ENCODE measurements at places on chromosomes 7 and 10.
A peak's percentile ranks its signal among the peaks of the same experiment; 100 is the strongest.

DNA sequence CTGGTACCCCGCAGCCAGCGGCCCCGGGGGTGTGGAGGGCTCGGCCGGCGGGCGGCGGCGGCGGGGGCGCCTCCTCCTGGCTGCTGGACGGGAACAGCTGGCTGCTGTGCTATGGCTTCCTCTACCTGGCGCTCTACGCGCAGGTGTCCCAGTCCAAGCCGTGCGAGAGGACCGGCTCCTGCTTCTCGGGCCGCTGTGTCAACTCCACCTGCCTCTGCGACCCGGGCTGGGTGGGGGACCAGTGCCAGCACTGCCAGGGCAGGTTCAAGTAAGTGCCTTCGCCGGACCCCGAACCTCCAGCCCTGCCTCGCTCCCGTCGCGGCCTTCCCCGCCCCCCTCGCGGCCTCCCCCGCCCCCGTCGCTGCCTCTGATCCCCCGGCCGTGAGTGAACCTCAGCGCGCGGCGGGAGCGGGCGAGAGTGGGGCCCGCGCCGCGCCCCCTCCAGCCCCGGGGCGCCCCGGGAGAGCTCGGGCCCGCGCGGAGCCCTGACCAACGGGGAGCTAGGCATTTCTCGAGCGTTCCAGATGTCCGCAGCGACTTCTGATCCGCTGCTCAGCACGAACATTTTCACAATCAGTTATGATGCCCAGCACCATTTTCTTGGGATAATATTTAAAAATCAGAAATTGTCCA, 727 bp downstream of the ATRNL1 start:
- no peak for DNase-seq

GRCh38 chr10:7218968-7219367, 191.9 kb downstream of the SFMBT2 start:
- DNase-seq, result no peak

GRCh38 chr10:32938554-32939061, 19.4 kb downstream of the ITGB1 start:
- DNase-seq, result peak; percentile 12

DNA sequence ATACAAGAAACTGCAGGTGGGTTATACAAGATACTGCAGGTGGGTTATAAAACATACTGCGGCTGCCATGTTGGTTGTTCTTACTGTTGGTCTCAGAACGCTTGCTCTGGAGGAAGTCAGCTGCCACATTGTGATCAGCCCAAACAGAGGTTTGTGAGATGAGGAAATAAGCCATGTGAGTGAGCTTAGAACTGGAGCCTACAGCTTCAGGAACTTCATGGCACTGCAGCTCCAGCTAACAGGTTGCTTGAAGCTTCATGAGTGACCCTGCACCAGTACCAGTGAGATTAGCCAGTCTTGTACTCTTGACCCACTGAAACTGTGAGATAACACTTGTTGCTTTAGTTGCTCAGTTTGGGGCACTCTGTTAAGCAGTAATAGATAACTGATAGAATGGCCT, 74.5 kb upstream of the PRKCQ start:
- peak; percentile 65 for DNase-seq

DNA sequence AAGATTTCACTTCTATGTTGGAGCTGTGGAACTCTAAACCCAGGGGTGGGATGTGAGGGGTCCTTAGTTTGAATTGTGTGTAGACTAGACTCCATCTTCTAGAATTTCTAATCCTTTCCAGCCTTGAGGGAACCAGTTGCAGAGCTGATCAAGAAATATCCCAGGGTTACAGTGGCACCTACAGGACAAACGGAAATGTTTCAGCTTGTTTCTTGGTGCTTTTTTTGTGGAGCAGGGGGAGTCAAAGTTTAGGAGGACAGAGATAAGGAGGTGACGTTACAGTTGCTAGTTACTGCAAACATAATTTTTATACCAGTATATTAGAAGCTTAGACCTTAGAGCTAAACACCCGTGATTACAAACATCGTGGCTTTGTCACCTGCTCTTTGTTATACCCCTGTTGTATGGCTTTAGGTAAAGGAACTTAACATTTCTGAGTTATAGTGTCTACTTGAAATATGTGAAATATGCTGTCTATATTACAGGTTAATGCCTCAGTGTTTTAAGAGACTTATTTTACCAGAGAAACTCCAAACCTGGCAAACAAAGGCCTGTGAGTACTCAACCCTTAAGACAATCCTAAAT, 84.5 kb upstream of the DYNC1I1 start:
- DNase-seq, result peak; percentile 40

DNA sequence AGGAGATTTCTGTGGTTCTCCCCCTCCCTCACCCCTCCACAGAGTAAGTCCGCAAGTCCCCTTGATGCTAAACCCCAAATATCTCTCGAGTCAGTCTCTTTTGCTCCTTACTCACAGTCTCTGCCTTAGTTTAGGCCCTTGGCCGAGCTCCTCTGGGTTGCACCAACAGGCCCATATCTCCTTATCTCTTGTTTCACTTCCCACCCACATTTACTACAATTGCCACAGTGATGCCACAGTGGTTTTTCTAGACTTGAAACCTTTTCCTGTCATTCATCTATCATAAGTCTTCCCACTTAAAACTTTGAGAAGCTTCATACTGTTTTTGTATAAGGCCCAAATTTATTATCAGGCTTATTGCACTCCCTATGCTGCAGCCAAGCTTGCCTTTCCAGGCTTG, 23.4 kb upstream of the NME8 start:
- DNase-seq, result no peak

GRCh38 chr7:45147858-45148652, 9.5 kb upstream of the RAMP3 start:
- no peak for DNase-seq

- DNase-seq, result no peak
Measured at GRCh38 chr10:25934621-25935139, 651 bp downstream of the MYO3A start.

GRCh38 chr7:127713758-127714157, 61.8 kb downstream of the SND1 start:
- DNase-seq, result no peak

DNA sequence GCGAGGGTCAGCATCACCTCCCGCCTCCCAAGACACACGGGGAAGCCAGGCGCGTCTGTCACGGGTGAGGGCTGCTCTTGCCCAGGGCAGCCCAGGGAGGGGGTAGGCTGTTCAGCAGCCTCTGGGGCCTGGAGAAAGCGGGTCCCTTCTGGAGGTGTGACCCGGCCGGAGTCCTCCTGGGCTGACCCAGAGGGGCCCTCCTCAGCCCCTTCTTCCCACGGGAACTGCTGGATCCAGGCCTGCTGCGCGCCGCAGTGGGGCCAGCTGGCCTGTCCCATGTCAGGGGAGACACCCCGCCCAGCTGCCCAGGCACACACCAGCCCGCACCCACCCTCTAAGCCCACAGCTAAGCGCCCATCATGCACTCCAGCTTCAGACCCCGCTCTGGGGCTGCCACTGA, 41.8 kb downstream of the INSIG1 start:
- no peak for DNase-seq

- DNase-seq, result no peak
Measured at GRCh38 chr10:70312972-70313371, 29.2 kb upstream of the NPFFR1 start.

DNA sequence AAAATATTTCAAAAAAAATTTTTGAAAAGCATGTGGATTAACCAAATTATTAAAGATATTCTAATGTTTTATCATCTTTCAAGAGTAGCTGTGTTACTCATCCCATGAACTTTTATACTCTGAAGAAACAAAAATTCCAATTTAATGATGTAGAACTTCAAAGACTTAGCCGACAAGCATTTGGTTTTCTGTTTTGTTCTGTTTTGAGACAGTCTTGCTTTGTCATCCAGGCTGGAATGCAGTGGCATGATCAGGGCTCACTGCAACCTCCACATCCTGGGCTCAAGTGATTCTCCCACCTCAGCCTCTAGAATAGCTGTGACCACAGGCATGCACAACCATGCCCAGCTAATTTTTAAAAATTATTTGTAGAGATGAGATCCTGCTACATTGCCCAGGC, 17.8 kb upstream of the LCOR start:
- DNase-seq, result no peak

DNA sequence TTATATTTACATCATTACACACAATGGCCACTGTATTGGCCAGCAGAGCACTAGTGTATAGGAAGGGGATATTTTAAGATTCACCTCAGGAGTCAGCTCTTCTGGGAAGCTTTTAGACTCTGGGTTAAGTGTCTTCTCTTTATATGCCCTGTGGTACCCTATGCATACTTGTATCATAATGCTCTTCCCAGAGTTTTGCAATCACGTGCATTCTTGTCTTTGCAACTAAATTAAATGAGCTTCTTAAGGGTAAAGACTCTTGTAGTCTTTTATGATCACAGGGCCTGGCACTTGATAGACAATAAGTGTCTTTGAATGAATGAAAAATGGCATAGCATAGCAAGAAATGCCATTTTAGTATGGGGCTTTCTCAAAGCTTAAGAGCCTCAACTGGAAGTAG, 35.4 kb upstream of the ARMS2 start:
- DNase-seq, result no peak

DNA sequence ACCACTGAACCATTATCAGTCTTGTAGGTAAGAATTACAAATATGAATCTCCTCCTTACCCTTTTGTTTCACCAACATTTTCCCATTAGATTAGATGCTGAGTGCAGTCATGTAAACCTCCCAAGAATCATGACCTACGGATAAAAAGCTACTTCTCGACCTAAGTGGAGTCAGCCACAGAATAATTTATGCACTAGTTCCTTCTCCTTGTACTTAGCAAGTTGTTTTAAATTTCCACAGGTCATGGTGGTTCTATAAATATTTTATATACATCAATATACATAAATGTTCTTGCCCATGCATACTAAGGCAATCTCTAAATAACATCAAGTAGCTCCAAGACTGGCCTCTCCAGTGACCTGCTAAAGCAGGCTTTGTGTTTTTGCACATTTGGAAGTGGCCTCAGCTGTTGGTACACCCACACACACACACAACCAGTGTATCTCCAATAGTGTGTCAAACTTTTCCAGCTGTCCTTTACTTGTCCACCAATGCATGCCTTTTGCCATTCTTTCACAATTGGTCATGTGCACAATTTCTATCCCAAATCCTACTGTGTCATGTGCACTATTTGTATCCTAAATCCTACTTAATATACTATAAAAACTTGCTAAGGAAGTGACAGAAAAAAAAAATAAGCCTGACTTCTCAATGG, 21.5 kb downstream of the LMOD2 start:
- no peak for DNase-seq

DNA sequence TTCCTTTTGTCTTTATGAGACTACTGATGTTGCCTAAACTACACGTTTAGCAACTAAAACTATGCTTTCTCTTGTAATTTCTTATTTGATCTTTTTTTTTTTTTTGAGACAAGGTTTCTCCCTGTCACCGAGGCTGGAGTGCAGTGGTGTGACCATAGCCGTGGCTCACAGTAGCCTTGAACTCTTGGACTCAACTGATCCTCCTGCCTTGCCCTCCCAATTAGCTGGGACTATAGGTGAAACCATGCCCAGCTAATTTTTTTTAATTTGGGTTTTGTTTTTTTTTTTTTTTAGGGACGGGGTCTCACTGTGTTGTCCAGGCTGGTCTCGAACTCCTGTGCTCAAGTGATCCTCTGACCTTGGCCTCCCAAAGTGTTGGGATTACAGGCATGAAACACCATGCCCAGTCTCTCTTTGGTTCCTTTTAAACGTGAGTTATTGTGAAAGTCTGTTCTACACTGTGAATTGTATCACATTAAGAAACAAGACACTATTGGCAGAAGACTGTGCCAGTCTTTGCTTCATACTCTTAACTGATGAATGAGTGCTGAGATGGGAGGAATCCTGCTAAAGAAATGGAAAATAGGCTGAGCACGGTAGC, 6.4 kb downstream of the TMEM248 start:
- no peak for DNase-seq

DNA sequence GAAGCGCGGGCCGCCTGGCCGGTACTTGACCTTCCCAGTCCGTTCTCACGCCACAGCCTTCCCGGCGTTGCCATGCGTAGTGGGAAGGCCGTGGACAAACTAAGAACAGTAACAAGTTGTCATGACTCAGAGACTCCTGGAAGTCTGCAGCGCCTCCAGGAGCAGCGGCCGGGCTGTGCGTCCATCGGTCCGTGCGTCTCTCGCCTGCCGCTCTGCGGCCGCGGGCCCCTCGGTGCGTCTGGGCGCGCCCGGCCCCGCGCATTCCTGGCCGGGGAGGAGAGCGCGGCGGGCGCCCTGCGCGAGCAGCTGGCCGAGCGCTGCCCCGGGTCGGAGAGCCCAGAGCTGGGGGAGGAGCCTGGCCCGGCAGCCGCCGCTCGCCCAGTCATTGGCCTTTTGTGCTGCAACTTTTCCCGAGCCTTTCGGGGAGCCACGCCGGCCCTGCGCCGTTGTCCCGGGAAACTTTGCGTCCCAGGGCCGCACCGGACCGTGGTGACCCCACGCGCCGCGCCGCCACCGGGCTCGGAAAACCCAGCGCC, 123.7 kb downstream of the TACC2 start:
- DNase-seq, result peak; percentile 27

GRCh38 chr10:70542565-70542938, 60.0 kb downstream of the PRF1 start:
- DNase-seq, result no peak

GRCh38 chr7:22932896-22933295, 81.0 kb downstream of the HYCC1 start:
- no peak for DNase-seq

GRCh38 chr10:35535136-35535535, 70.0 kb upstream of the GJD4 start:
- DNase-seq, result no peak

GRCh38 chr7:30278849-30279652, 5.3 kb upstream of the ZNRF2 start:
- peak; percentile 16 for DNase-seq

GRCh38 chr7:100888291-100888987, 1.1 kb downstream of the UFSP1 start:
- no peak for DNase-seq

- peak; percentile 67 for DNase-seq
Measured at GRCh38 chr7:7595451-7595850, 28.8 kb downstream of the MIOS start.

DNA sequence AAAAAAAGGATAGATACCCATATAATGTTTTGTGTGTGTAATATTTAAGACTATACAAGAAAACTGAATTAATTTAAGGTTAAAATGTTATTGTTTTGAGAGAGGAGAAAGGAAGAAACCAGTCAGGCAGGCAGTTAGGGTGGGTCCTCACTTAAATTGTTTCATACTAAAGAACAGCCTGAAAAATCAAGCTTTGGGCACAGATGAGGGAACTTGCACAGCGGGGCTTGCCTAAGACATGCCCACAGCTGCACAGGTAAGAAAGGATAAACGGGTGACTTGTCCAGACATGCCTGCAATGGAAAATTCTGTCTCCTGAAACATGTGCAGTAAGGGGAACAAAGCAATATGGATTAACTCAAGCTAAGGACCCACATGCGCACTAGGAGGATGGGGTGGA, 158.4 kb downstream of the BBS9 start:
- no peak for DNase-seq

GRCh38 chr10:88582806-88583583, at the start of gene RNLS:
Gene RNLS (minus strand): TSS chr10:88583318.
- peak; percentile 54 for DNase-seq

- DNase-seq, result no peak
Measured at GRCh38 chr10:106158241-106158640, 1006.3 kb downstream of the SORCS1 start.
